ENCODE measurements at places on chromosomes 13 and 19. TPM values are rescaled to one million over a fixed set of nuclear protein-coding genes. Genes with fewer than 3 reads are reported as not detected.

LRRC25 gene
- total RNA-seq: 2.2 TPM

RASGRP4 gene
- total RNA-seq: 0.14 TPM

PRSS57 gene
- not detected for total RNA-seq

- H3K36me3 ChIP-seq: no peaks in the 10 kb centered on the region
- peak; percentile 86 for DNase-seq
- H3K27ac ChIP-seq: no peak overlapping the region
- peaks cover 7% of the 10 kb centered on the region for H3K4me1 ChIP-seq
- no peaks in the 10 kb centered on the region for H3K27me3 ChIP-seq
- no peak overlapping the region for H3K4me3 ChIP-seq
Observed at GRCh38 chr19:41795031-41795461, 1.3 kb upstream of the CEACAM3 start.

GRCh38 chr19:15702534-15702930 is 25.3 kb upstream of the OR10H2 start:
- no peak overlapping the region for H3K27ac ChIP-seq
- peak; percentile 86 for DNase-seq
- H3K36me3 ChIP-seq: no peaks in the 10 kb centered on the region
- H3K27me3 ChIP-seq: no peaks in the 10 kb centered on the region
